ENCODE measurements at places on chromosomes 6 and 20.

GRCh38 chr6:68256391-68256790 is 378.7 kb upstream of the ADGRB3 start:
- no peak for DNase-seq

DNA sequence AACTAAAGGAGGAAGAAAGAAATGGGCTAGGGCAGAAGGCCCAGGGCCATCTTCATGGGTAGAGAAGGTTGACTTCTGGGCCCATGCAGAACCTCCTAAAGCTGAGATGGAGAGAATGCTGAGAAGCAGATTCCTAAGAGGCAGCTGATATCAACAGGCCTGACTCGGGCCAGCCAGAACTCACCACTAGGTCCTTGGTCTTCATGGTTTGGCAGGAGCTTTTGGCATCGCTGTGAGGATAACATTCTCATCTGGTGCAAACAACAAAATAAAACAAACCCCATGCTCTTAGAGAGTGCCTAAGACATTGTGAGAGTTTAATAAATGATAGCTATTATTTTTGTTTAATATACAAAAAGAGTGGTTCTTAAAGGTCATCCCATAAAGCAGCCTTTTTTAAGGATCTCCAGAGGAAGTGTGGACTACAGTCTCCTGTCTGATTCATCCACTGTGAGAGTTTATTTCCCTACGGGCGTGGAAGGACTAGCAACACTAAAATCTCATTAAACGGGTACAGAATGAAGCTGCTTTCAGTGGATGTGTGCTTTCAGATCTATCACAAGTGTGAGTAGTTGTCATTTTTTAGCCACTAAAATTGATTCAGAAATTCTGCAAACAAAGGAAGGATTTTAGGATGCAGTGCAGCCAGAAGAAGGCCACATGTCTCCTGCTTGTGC is 160.0 kb downstream of the PLCB4 start:
- no peak for DNase-seq

DNA sequence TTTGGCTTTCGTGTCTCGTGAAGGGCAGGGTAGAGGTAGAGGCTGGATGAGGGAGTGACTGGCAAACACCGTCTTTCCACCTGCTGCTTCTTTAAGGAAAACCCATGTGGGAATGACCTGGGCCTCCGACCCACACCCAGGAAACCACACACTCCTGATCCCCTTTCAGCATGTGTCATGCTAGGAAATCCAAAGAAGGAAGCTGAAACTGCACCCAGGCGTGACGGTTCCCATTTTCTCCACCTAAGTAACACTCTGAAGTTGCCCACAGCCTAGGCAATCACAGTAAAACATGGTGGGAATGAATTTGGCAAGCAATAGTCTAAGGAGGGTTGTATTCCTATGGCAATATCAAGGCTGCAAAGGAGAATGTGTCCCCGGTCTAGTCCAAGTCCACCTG is 538.4 kb upstream of the NOX3 start:
- DNase-seq, result no peak

- no peak for DNase-seq
Measured at GRCh38 chr6:83470001-83470400, 39.1 kb upstream of the ME1 start.

GRCh38 chr20:5918856-5919625 is 31.3 kb downstream of the TRMT6 start:
- no peak for DNase-seq

DNA sequence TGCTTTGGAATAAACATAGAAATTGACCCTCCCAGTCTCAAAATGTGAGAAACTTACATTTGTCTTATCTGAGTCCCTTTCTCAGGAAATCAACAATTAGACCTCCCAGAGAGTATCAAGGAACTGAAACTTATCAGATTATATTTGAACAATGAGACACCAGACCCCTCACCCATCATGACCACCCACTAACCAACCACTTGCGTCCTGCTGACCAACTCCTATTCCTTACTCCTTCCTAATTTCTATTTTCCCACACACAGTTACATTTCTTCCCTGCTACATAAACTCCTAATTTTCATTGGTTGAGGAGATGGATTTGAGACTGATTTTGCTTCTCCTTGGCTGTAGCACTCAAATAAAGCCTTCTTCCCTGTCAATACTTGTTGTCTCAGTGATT is 97.9 kb downstream of the TPBG start:
- DNase-seq, result no peak

- no peak for DNase-seq
Measured at GRCh38 chr20:15923030-15923776, 650.0 kb downstream of the KIF16B start.

GRCh38 chr20:1644101-1644962 is 13.2 kb downstream of the SIRPG start:
- no peak for DNase-seq

GRCh38 chr6:5866547-5867051 is 140.1 kb downstream of the NRN1 start:
- DNase-seq, result no peak

DNA sequence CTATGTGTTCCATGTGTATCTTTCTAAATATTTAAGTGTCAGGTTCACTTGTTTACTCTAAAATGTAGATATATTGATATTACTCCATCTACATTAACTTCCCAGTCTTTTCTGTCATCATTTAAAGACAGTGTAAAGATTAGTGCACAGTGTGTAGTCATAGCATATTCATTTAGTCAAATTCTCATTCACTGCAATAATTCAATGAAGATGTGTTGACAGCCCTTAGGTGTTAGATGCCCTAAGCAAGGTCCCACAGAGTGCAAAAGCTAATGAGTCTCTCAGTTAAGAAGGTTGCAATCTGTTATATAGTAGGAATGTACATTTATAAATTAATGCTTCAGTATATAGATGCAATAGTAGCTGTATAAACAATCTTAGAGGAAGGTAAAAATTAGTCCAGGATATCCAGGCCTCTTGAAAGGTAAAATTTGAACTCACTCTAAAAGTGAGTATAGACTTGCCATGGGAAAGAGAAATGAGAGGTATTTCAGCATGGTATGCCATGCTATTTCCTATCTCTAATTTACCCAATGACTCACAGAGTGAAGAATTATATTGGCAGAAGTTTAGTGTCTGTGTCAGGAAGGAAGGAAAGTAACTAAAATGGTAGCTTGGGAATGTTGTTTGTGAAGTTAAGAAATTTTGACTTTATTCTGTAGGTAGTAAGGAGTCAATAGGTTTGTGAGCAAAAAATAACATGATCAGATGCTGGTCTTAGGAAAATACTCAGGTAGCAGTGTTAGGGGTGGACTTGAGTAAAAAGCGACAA is 969.9 kb upstream of the CITED2 start:
- DNase-seq, result no peak

DNA sequence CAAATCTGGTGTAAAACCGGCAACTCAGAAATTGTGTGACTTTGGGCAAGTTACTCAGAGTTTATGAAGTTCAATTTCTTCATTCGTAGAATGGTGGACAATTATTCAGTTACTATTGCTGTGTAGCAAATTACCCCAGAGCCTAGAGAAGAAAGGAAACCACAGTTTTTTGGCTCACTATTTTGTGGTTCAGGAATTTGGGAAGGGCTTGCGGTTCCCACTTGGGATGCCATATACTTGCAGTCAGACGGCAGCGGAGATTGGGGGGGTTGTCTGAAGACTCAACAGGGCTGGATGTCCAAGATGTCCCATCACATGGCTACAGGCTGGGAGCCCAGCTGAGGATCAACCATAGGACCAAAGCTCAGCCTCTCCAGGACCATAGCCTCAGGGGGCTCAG is 108.1 kb downstream of the PCSK2 start:
- no peak for DNase-seq

- DNase-seq, result no peak
Measured at GRCh38 chr6:89682991-89683390, 44.4 kb upstream of the LYRM2 start.

DNA sequence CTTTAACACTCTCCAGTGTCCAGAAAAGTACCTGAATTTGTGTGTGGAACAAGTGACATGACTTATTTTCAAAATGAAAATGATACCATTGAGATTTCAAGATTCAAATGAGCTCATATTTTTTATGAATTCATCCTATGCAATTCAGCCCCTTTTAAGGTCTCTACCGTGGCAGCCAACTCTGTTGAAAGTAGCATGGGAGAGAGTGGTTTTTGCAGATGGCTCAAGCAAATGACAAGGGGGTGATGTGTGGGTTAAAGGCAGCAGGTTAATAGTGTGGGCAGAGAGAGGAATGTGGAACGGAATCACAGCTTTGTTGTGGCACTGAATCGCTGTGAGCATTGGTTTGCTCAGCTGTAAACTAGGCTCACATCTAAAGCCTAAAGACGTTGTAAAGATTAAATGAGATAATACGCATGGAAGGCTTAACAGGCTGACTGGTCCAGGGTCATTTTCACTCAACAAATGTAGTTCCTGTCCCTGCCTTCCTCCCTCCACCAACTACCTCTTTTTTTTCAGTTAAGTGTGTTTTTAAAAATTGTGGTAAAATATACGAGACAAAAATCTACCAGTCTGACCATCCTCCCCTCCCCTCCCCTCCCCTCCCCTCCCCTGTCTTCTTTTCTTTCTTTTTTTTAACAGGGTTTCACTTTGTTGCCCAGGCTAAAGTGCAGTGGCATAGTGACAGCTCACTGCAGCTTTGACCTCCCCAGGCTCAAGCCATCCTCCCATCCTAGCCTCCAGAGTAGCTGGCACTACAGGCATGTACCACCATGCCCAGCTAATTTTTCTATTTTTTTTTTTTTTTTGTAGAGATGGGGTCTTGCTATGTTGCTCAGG is 114.7 kb upstream of the ZNF217 start:
- DNase-seq, result no peak

DNA sequence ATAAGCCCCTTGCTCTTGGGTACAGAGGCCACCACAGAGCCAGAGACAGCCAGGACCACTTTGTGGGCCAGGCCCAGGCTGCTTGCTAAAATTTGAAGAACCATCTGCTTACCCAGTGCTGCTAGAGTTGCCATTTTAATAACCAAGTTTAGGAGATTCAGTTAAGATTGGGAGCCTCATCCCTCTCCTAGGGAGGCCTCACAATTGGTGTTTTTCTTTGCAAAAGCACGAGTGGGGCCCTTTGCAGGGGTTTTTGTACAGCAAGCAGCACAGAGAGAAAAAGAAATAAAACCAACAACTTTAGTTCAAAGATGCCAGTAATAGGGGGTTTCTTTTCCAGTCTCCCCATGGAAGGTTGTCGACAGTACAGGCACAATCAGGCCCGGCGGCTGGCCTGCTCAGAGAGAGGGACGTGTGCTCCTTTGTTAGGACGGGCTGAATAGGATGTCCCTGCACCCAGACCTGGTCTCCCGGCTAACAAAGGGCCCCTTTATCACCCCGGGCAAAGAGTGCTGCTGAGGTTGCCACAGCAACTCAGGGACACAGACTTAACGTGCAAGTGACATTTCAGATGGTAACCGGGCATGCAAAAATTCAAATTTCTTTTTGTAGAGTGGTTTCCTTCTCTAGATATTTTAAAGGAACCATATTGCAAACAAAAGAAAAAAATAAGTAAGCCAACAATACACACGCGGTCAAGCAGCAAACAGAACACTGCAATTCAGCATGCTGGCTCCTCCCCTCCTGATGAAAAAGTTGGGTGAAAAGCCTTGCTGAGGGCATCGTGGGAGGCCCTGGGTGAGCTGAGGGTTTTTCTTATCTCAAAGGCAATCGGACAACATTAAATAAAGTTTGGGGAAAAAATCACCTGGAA is 10.5 kb upstream of the TOX2 start:
- DNase-seq, result no peak

DNA sequence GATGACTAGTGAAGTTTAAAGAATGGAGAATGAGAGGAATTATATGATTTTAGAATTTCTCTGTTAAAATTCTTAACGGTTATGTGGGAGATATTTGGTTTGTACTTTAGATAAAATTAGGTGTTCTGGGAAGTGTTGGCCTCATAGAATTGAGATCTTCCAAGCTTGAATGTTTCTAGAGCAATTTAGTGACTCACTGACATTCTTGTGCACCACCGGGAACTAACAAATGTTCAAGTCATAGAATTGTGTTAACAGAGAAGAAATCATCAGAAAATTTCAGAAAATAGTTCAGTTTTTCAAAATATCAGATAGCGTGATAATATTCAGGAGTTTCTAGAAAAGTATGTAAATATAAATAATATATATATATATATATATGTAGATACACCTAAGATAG is 67.9 kb upstream of the BMP5 start:
- no peak for DNase-seq

DNA sequence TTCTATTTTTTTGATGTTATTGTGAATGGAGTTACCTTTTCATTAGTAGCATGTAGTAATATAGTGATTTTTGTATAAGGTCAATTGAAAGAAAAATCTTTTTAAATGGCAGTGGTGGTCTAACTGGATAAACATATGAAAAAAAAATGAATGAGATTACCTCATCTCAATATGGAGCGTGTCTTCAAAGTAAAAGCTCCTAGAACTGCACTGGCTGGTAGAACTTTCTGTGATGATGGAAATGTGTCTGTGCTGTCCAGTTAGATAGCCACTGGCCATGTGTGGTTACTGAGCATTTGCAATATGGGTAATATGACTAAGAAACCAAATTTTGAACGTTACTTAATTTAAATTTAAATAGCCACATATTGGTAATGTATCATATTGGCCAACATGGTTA is 44.1 kb downstream of the MRAP2 start:
- DNase-seq, result no peak

DNA sequence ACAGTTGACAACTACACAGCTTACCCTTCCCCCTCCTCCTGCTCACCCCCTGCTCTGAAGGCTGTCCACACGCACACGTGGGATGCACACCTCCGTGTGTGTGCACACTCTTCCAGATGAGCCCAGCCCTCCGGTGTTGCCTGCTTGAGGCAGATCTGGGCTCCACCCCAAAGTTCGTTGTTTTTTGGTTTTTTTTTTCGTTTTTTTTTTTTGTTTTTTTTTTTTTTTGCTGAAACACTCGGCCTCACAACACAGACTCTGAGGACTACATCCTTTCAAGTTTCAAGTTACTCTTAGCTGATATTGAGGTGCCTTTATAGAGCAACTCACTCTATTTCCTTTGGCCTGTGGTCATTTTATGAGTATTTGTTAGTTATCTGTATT is 88.2 kb downstream of the RREB1 start:
- no peak for DNase-seq

- no peak for DNase-seq
Measured at GRCh38 chr6:168950858-168951214, 302.8 kb downstream of the THBS2 start.

DNA sequence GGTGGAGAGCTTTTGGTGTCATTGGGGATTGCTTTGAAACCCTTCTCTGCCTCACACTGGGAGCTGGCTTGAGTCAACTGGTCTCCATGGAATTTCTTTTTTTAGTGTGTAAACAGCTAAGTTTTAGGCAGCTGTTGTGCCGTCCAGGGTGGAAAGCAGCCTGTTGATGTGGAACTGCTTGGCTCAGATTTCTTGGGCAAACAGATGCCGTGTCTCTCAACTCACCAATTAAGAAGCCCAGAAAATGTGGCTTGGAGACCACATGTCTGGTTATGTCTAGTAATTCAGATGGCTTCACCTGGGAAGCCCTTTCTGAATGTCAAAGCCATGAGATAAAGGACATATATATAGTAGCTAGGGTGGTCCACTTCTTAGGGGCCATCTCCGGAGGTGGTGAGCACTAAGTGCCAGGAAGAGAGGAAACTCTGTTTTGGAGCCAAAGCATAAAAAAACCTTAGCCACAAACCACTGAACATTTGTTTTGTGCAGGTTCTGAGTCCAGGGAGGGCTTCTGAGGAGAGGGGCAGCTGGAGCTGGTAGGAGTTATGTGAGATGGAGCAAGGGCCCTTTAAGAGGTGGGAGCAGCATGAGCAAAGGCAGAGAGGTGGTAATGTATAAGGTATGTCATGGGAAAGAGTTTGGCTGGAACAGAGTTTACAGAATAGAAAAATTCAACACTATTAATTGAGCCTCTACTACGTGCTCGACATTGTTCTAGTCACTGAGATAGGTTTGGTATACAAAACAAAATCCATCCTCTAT is 31.2 kb downstream of the SRSF3 start:
- no peak for DNase-seq

GRCh38 chr20:35991142-35991771 is 22.9 kb downstream of the CNBD2 start:
- DNase-seq, result no peak

Data from activated naive CD4-positive, alpha-beta T cell (primary cell).